ENCODE measurements at places on chromosomes 2 and 18. TPM values are rescaled to one million over a fixed set of nuclear protein-coding genes. Genes with fewer than 3 reads are reported as not detected.

- DNase-seq = no peak
Observed at GRCh38 chr18:7711495-7711894, 144.4 kb downstream of the PTPRM start.

DNA sequence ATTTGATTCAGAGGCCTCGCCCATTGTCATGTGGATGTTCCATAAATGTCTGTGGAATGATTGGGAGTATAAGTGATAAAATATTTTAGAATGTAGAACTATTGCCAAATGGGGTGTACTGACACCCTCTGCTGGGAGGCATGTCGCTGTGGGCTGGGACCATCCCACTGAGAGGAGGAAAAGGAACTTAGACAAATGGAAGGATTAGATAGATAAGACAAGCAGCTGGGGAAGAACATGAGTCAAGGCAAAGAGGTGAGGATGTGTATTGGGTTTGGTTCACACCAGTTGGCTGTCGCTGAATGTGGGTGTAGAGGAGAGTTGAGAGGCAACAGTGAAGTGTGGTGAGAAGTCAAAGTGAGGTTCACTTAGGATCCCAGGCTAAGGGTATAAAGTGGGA, 4.0 kb downstream of the C2orf74 start:
- DNase-seq = no peak

- peak; percentile 32 for DNase-seq
Observed at GRCh38 chr2:2748399-2749205, 417.5 kb upstream of the MYT1L start.

Gene MYOM1
- 0.38 TPM for total RNA-seq

- DNase-seq = no peak
Observed at GRCh38 chr2:237315829-237316225, 98.1 kb downstream of the COL6A3 start.

Gene SNORC
- 0.53 TPM for total RNA-seq

DNA sequence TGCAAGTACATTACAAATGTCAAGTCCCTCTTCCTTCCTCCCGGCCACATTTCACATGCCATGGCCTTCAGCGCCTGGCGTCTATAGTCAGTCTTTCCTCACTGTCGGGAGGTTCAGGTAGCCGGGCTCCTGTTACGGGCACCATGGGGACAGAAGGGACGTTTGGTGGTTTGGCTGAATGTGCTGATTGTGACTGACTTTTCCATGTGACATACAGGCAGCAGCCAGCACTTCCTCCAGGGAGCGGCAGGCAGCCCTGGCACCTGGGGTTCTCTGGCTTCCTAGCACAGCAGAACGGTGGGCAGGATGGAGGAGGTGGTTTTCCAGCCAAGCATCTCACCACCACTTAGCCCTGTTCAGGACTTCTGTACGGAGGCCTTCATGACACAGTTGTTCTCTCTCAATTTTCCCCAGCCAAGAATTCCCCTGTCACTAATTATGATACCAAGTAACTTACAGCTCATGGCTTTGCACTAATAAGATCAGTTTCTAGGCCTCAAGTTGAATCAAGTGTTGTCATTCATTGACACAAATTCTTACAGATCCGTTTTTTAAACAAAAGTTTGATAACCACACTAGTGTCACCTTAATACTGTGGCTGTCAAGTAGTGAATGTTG, 83.9 kb upstream of the REV1 start:
- no peak for DNase-seq

Gene ASB18
- total RNA-seq = 0.38 TPM

GRCh38 chr2:111667542-111668273, 216.3 kb downstream of the ANAPC1 start:
- DNase-seq = peak; percentile 64

Gene UGGT1
- total RNA-seq = 49.8 TPM

DNA sequence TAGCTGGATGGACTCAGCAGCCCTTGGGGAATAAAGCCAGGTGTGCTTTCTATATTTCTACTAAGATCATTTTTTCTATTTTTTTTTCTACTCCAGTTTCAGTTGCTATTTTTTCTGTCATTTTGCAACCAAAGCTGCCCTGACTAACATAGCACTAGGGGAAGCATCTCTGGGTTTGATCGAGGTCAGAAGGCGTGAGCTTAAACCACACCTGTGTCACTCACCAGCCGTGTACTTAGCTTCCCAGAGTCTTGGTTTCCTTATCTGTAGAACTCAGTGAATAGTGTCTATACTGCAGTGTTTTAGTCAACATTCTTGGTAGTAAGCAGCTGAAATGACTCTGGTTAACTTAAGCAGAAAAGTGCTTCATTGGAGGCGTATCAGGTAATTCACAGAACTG, 489.6 kb upstream of the SPRED2 start:
- no peak for DNase-seq

GRCh38 chr2:25926984-25927756, 48.9 kb upstream of the ASXL2 start:
- DNase-seq = no peak

Gene RAB17
- 2.4 TPM for total RNA-seq

Gene ANKRD30BL
- total RNA-seq = not detected

- DNase-seq = no peak
Observed at GRCh38 chr2:127672341-127673224, 2.7 kb downstream of the LIMS2 start.

DNA sequence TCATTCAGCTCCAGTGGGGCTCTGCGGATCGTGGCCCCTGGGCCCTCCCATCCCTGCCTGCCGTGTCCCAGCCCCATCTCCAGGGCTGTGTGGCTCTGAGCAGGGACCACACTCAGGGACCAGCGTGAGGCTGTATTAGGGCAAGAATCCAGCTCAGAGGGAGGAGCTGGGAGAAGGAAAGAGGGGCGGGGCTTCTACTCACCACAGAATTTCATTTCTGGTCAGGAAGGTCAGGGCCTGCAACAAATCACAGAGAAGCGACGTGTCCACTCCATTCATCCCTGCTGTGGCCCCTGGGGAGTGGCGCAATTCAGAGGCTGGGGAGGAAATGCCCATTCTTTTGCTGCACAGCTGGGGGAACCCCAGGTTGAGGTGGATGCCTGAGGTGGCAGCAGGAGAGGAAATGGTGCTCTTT, 828 bp downstream of the CIB4 start:
- peak; percentile 28 for DNase-seq

Gene RTP5
- total RNA-seq = not detected

- no peak for DNase-seq
Observed at GRCh38 chr2:236565879-236566402, 3.7 kb upstream of the ACKR3 start.

Gene OTOS
- not detected for total RNA-seq

DNA sequence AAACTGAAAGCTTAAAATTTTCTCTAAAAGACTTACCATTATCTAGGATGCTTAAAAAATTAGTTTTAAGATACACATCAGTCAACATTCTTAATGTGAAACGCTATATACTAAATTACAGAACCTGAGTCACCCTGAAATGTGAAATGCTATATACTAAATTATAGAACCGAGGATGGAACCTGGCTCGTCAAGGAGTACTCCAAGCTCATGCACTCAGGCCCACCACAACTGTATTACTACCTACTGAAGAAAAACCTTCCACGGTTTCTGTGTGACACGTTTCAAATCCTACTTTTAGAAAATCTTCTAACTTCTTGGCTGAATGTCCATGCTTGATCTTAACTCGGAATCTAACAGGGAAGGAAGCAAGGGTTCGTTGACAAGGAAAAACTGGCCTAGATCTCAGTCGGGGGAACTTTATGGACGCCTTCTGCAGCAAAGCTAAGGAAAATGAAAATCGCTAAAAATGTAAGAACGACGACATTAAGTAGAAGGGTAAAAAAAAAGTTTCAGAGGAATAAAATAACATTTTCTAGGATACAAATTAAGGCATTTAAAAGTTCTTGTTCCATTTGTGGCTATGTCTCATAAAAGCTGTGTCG, 1.4 kb downstream of the PRKD3 start:
- DNase-seq = peak; percentile 8

Gene DLGAP1
- 0.26 TPM for total RNA-seq

DNA sequence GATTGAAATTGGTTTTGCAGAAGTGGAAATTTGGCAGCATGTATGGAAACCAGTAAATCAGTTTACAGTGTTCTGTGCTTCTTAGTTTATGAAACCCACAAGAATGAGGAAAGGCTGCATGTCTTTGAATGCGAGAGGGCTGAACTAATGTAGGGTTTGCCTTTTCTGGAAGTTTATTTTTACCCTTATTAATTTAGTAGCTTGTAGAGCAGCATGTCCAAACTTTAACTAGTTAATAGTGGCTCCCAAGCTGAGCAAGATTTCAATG, 50.4 kb downstream of the LDLRAD4 start:
- no peak for DNase-seq

- no peak for DNase-seq
Observed at GRCh38 chr2:148527488-148528340, 116.8 kb upstream of the EPC2 start.

DNA sequence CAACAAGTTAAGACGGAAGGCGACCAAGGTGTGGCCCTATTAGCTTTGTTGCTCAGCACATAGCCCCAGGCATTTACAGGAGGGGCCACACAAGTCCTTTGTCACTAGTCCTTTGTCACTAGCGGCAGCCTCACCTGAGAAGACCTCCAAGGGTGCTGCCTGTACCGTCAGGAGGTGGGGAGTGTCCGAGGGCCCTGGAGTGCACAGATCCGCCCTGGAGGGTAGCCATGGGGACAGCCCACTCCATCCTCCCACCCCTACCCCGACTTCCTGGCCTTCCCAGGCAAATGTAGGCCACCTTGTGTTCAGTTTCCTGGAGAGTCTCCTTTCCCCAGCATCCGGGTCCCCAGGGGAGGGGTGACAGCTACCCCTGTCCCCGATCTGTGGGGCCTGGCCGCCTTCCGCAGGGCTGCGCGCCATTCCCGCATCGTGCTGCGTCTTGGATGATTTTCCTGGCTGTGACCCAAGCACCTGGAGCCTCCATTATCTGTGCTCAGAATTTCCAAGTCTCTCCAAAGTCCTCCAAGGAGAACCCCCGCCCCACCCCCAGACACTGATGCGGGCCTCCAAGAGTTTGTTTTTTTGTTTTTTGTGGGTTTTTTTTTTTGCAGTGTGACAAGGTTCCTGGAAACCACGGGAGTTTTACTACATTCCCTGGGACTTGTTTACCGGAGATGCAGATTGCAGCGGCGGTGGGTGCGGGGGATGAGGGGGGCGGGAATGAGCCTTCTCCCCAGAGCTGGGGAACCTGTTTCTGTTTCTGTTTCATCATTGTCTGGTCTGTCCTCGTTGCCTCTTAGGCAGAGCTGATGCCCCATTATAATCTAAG, 28.6 kb downstream of the TEX44 start:
- DNase-seq = no peak

GRCh38 chr2:179141206-179141605, 91.3 kb upstream of the CCDC141 start:
- DNase-seq = peak; percentile 54

Gene CCL20
- total RNA-seq = 1.5 TPM

GRCh38 chr2:66689456-66690051, 254.6 kb downstream of the MEIS1 start:
- DNase-seq = no peak

DNA sequence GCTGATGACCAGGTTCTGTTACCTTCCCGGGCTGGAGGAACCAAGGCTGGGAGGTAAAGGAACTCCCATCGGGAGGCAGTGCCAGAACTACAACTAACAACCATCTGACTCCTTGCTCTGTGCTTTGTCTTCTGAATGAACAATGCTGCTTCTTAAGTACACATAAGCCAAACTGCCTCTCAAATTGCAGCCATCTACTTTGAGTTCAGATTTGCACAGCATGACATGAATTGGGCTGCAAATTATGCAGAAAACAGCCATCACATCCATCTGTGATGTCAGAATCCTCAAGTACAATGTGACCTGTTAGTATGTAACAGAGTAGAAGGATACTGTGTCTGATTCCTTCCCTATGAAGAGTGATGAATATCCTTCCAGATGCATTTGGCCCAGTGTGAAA, 290.6 kb downstream of the ZNF521 start:
- DNase-seq = no peak

DNA sequence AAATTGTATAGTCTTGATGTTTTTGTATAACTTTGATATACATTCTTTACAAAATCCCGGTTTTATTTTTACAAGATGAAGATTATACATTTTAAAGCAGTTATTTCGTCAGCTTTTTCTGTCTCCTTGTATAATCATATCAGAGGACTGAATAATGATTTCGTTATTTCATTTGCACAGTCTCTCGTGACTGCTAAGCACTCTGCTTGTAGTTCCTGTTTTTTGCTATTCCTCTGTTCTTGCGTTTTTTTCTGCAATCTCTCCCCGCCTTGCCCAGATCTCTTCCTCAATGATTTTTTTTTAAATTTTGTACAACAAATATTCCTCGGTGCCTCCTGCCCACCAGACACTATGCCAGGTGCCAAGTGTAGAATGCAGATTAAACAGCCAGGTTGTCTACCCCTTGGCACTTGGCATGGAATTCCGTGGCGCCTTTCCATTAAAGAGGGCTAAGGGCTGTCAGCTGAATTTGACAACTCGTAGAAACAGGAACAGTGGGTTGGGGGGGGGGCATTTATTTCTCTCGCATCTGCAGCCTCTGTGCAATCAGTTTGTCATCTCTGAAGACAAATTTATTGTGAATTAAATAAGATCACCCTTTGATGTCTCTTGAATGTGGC, 69.6 kb downstream of the KLHL29 start:
- no peak for DNase-seq

Measured in bronchial epithelial cell (primary cell).